Caki2 (cell line): ENCODE measurements at places on chromosomes 7 and 10. TPM values are rescaled to one million over a fixed set of nuclear protein-coding genes. Genes with fewer than 3 reads are reported as not detected.

GRCh38 chr7:153524070-153524601 lies 528.1 kb upstream of the DPP6 start:
- no peak for DNase-seq

Gene PDE6C
- total RNA-seq, result not detected in 2 replicates

GRCh38 chr10:110324201-110324804 lies 19.6 kb upstream of the SMNDC1 start:
- DNase-seq, result no peak

DNA sequence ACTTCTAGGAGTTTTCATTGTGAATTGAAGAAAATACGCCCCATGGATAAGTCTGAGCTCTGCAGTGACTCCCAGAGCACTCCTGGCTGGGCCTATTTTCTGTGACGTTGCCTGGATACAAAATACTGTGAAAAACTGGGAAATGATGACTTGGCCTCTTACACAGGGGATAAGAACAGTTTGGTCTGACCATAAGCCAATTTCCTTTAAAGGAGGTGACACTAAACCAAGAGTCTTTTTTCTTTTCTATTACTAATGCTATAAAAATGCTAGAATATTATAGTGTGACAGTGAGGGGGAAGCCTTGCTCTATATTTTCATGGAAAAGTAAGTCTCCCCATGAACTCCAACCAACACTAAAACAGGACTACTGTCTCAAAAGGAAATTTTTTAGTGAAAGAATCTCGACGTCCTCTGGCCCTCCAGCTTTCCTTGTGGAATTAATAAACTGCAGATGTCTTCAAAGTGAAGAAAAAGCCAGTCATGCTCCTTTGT lies 45.5 kb downstream of the MYOF start:
- peak; percentile 77 for DNase-seq

DNA sequence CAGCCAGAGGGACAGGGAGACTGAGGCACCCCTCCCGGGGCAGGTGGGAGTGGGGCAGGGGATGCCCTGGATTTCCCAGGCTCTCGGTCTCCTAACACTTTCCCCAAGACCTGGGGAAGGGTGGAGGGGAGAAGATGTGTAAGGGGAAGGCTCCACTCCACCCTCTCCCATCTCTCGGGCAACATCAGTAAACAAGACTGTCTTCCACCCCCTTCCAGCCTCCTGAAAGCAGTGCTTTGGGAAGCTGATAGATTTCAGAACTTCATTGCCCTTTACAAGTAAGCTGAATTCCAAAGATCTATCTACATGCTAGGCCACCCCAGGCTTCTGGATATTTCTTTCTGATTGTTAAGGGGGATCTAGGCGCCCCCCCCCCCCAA lies 3.7 kb downstream of the FLNC start:
- DNase-seq, result no peak
